ENCODE measurements at places on chromosomes 6 and 20. TPM values are rescaled to one million over a fixed set of nuclear protein-coding genes. Genes with fewer than 3 reads are reported as not detected.
A peak's percentile ranks its signal among the peaks of the same experiment; 100 is the strongest.

- no peak for DNase-seq
Observed at GRCh38 chr6:119303164-119303887, 46.2 kb downstream of the MAN1A1 start.

- no peak for DNase-seq
Observed at GRCh38 chr6:3337521-3338350, 79.0 kb downstream of the PSMG4 start.

DNA sequence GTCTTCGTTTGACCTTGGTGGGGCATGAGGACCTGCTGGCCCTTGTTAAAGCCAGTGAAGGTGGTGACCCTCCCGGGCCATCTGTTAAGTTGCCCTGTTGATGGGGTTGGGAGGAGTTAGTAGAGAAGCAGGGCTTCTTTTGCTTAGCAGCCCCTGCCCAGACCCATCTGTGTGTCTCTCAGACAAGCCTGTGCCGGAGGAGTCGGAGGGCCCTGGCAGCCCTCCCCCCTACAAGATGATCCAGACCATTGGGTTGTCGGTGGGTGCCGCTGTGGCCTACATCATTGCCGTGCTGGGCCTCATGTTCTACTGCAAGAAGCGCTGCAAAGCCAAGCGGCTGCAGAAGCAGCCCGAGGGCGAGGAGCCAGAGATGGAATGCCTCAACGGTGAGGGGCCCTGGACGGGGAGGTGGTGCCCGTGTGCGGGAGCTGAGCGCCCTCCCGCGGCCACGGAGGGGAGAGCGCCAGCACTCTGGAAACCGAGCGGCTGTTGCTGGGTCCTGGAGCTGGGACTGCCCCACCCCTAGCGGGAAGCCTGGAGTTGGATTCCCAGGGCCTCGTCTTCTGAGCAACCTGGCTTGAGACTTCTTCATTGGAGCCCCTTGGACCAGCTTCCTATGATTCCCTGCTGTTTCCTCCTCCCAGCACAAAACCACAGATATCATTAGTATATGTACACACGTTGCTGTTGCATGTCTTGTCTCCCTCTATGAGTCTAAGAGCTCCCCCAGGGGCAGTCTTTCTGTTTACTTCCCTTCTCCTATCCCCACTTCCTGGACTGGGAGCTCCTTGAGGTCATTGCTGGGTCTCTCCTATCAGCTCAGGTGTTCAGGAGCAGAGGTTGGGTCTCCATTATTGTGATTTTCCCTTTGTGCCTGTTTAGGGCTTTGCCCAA lies 27.6 kb upstream of the SRF start:
- peak; percentile 92 for DNase-seq

- no peak for DNase-seq
Observed at GRCh38 chr6:90284236-90285041, 12.2 kb downstream of the BACH2 start.

DNA sequence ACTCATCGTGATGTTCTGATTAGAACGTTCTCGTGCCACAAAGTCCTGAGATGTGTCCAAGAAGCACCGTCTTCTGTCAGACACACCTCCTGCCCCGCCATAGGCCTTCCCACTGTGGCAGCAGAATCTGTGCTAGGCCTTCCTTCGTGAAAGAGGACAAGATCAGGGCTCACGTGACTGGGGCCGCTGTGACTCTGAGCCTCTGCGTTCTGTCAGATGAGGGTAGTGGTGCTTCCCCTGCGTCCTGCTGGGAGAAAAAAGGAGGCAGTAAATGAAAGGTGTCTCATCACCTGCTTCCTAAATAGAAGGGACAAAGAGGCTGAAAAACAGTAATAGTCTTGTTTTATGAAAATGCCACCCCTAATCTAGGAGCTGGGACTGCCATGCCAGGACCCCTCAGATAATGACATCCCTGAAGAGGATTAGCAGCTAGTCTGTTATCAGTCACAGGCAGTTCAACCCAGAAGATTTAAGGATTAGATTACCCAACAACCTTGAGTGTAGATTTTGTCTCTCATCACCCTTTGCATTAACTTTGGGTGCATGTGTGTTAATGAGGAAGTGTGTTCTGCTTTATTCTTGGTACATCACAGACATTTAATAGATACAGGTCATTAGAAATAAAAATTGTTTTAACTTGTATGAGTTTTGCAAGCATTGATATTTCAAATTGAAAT lies 4.1 kb downstream of the DNAJC5 start:
- DNase-seq, result peak; percentile 59

Gene SEL1L2
- total RNA-seq, result 0.43 TPM

Gene OARD1
- 19.7 TPM for total RNA-seq

Gene RNF144B
- total RNA-seq, result 17.1 TPM
